ENCODE measurements at places on chromosomes 4 and X. TPM values are rescaled to one million over a fixed set of nuclear protein-coding genes. Genes with fewer than 3 reads are reported as not detected.

The MAGEB10 gene
- 4.2 TPM for total RNA-seq

GRCh38 chr4:29560452-29560851, 1159.7 kb upstream of the PCDH7 start:
- no peak for DNase-seq

The FDCSP gene
- not detected for total RNA-seq

DNA sequence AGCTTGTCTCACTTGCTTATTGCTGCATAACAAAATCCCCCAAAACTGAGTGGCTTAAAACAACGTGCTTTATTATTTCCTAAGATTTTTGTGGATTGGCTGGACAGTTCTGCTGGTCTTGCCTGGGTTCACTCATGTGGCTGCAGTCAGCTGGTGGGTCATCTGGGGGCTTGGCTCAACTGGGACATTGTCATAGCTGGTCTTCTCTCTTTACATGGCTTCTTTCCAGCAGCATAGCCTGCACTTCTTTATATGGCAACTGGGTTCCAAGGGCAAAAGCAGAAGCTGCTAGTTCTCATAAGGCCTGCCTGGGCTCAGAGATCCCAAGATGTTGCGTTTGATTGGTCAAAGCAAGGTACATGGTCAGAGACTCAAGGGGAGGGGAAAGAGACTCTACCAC, 33.7 kb upstream of the STAG2 start:
- DNase-seq, result no peak

GRCh38 chr4:114598191-114599121, at the start of gene UGT8:
UGT8 (plus strand) TSS chr4:114598807; CDS start chr4:114622881, 24,074 bp downstream.
- no peak for DNase-seq

- no peak for DNase-seq
Observed at GRCh38 chr4:163959932-163960331, 465.4 kb downstream of the TMA16 start.

GRCh38 chr4:84237008-84237407, 262.1 kb downstream of the NKX6-1 start:
- DNase-seq, result no peak

DNA sequence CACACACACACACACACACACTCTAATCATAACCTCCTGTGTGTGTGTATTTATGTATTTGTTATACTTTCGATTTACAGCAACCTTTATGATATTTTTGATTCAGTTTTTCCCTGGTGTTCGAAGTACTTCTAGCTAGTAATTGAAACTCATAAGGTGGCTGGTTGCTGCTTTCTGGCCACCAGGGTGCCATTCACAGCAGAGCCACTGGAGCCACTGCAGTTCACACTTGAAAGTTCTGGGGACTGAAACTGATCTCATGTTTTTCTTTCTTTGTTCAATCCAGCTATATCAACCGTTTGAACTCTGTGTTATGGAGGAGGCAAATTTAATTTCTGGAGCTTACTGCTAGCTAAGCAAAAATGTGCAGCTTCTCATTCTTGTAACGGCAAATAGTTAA, 419.4 kb downstream of the ADGRL3 start:
- DNase-seq, result no peak

GRCh38 chr4:74755486-74755885, 38.8 kb downstream of the BTC start:
- DNase-seq, result no peak

GRCh38 chrX:139739138-139739537, 31.2 kb upstream of the MCF2 start:
- no peak for DNase-seq

The KCTD8 gene
- total RNA-seq, result 0.46 TPM

DNA sequence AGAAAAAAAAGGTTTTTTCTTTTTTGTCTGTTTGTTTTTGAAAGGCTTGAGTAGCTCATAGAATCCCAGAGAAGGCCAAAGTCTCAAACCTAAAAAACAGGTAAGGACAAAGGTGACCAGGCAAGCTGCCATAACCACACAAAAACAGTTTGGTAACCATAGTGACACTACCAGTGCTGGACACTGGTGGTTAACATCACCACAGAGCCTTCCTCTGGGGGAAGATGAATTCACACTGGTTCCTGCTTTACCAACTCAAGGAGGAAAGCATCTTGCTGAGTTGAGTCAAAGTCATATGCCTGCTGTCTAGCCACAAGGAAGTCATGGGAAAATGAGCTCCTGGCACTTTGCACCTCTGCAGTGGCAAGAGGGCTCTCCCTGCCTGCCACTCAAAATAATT, 32.5 kb downstream of the IDS start:
- no peak for DNase-seq

- peak; percentile 24 for DNase-seq
Observed at GRCh38 chr4:87270144-87270543, 49.7 kb upstream of the KLHL8 start.

The USP17L24 gene
- total RNA-seq, result not detected

The HPGD gene
- 37.7 TPM for total RNA-seq

DNA sequence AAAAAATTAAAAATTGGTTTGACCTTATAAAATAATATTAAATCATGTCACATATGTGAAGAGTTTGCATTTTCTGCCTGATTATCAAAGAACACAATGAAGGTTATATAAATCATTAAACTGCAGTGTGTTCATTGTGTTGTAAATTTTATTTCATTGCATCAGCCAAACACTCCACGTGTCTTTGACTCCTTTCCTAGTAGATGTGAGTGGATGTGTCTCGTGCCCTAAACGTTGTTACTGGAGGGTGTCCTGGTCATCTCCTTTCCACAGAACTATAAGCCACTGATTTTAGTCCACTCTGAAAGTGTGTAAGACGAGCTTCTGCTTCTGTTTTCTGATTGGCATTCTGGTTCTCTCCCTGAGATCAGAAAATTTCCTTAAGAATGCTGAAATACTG, 127.3 kb downstream of the NDST4 start:
- no peak for DNase-seq

The TLL1 gene
- 4.1 TPM for total RNA-seq

- DNase-seq, result no peak
Observed at GRCh38 chr4:137640156-137640837, 108.0 kb upstream of the PCDH18 start.

- no peak for DNase-seq
Observed at GRCh38 chr4:115918149-115918548, 804.7 kb upstream of the NDST4 start.

- DNase-seq, result no peak
Observed at GRCh38 chr4:57410331-57411052, 300.3 kb upstream of the IGFBP7 start.

The TLR6 gene
- total RNA-seq, result 1.5 TPM

The TRIM75 gene
- not detected for total RNA-seq

DNA sequence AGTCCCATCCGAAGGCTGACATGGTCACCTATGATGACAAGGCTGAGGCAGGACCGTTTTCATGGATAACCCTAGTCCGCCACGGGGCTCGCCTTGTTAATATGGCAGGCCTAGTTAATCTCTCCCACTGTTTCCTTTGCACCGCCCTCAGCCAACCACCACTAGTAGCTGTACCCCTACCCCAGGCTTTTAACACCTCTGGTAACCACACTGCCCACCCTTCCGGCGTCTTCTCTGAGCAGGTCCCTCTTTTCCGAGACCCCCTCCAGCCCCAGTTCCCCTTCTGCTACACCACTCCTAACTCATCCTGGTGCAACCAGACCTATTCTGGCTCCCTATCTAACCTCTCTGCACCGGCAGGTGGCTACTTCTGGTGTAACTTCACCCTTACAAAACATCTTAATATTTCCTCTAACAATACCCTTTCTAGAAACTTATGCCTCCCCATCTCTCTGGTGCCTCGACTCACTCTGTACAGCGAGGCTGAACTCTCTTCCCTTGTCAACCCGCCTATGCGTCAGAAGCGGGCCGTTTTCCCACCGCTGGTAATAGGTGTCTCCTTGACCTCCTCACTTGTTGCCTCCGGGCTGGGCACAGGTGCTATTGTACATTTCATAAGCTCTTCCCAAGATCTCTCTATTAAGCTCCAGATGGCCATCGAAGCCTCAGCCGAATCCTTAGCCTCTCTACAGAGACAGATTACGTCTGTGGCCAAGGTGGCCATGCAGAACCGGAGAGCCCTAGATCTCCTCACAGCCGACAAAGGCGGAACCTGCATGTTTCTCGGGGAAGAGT, 964.4 kb downstream of the RPA4 start:
- DNase-seq, result no peak

- DNase-seq, result no peak
Observed at GRCh38 chr4:4432341-4433125, 45.6 kb downstream of the NSG1 start.

The SLC10A6 gene
- total RNA-seq, result not detected

DNA sequence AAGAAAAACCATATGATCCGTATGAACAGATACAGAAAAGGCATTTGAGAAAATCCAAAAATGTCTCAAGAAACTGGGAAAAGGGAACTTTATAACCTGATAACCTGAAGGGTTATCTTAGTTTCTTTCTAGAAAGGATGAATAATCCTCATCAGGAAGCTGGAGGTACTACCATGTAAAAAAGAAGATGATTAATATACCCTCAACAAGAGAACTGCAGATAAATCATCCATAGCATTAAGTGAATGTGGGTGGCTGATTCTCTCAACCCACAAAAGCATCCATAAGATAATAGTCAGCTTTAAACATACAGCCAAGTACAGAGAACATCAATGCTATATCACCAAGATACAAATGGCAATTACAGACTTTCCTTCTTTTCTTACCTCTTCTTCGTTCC, 26.4 kb downstream of the ANAPC10 start:
- DNase-seq, result no peak

The PABPC5 gene
- 3.1 TPM for total RNA-seq

DNA sequence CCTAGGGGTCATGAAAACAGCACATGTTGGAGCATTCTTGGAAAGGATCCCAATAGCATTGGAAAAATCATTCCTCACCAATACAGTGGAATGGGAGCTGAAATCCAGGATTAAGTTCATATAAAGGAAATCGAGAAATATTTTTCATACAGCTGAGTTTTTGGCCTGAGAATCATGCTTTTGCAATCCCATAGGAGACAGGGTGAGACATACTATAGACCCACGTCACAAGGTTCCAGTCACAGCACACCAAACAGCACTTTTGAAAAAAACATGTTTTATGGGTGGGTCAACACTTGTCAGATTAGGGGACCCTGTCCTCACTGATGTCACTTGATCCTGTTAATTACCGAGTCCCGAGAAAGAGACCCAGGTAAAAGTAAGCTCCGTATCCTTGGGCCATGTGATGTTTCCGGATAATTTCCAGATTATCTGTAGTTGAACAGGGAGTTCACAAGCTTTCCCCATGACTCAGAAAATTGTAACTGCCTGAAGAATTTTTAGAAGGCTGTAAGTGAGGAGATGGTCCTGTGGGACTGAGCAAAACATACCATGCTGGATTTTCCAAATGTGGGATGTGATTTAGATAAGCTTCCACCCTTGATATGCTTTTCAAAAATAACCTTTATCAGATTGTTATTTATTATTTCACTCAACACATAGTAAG, 80.9 kb upstream of the TLR3 start:
- DNase-seq, result no peak

DNA sequence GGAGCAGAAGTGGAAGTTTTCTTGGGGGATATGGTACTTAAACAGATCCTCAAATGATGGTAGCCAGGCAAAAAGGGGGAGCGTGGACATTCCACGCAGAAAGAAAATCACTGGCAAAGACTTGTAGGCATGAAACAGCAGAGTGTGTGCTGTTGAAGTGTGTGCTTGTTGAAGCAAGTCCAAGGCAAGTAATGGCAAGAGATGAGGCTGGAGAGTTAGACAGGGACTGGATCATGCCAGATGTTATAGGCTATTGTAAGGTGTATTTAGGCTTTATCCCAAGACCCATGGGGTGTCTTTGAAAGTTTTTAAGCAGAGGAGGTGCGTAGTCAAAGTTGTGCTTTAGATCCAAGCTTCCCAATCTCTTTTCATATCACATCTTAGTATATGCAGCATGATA, 124.5 kb downstream of the MBNL3 start:
- DNase-seq, result no peak

GRCh38 chr4:4734425-4734824, 125.0 kb upstream of the MSX1 start:
- no peak for DNase-seq

DNA sequence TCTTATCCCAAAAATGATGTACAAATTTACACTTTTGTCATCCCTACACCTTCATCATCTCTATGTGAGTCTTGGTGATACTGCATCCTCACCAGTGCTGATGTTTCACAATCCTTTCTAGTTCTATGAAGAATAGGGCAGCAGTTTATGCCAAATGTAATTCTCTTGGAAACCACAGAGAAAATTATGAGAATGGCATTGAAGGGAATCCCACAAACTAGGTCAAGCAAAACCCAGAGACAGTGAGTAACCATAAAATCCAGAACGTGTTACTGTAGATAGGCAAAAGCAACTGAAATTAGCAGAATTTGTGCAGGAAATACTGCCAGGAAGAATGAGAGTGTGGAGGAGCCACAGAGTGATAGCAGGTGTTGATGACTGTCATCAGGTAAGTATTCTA, 24.5 kb downstream of the IL15 start:
- DNase-seq, result no peak

- DNase-seq, result no peak
Observed at GRCh38 chr4:79907001-79907400, 166.0 kb downstream of the ANTXR2 start.

The LGI2 gene
- total RNA-seq, result 0.05 TPM

DNA sequence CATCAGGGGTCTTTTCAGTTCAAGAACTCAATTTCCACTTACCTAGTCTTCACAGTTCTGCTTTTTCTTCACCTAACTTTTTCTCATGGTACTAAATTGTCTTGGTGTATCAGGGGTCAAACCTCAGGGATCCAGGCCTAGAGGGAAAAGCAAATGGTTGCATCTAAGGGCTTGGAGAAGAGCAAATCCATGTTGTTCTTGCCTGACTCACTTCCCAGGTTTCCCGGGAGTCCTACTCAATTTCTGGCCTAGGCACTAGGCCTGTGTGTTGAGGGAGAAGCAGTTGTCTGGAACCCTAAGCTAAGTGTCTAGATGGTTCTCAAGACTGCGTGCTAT, 191.9 kb upstream of the STK26 start:
- no peak for DNase-seq

The GSX2 gene
- not detected for total RNA-seq

GRCh38 chr4:19993242-19993641, 258.5 kb upstream of the SLIT2 start:
- no peak for DNase-seq

DNA sequence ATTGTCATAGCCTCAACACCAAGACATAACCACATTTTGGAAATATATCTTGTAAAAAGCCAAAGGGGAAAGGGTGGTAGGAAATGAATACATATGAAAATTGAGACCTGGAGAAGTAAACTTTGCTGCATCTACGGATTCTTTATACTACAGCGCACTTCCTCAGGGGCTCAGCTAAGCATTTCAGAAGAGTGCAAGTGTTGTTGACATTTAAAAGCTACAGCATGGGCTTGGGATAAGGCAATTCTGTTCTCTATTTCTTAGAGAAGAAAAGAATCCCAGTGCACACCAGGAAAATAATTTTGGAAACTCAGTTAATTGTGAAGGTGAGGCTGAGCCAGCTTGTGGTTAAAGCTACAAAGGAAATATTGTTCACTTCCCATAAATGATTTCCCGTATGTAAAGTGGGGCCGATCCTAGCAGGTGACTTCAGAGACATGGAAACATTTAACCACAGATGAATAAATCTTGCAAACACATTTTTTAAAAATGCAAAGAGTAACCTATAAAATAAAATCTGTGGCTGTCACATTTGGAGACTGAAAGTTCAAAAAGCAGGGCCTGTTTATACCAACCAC, 12.6 kb upstream of the GBA3 start:
- no peak for DNase-seq

The ALB gene
- 9.0 TPM for total RNA-seq
